SJSA1 (cell line): ENCODE measurements at places on chromosomes 2 and 18. TPM values are rescaled to one million over a fixed set of nuclear protein-coding genes. Genes with fewer than 3 reads are reported as not detected.

- no peaks in the 10 kb centered on the region for H3K4me1 ChIP-seq
- no peak overlapping the region for H3K4me3 ChIP-seq
- no peak for DNase-seq
- H3K27ac ChIP-seq: no peak overlapping the region
Measured at GRCh38 chr2:241240320-241241004, 52.0 kb downstream of the ANO7 start.

- no peak for DNase-seq
- no peaks in the 10 kb centered on the region; the same call in 1 of the 2 replicates for H3K27me3 ChIP-seq
- H3K4me1 ChIP-seq: no peaks in the 10 kb centered on the region; the same call in 1 of the 2 replicates
Measured at GRCh38 chr18:21341141-21341540, 99.1 kb downstream of the GREB1L start.

- no peaks in the 10 kb centered on the region for H3K36me3 ChIP-seq
- no peak overlapping the region for H3K4me3 ChIP-seq
- H3K27me3 ChIP-seq: no peaks in the 10 kb centered on the region; the same call in 1 of the 2 replicates
- no peak for DNase-seq
- H3K27ac ChIP-seq: no peak overlapping the region
Measured at GRCh38 chr2:137262594-137262993, 497.2 kb downstream of the THSD7B start.

- no peak for DNase-seq
- H3K27me3 ChIP-seq: no peaks in the 10 kb centered on the region
- no peaks in the 10 kb centered on the region for H3K4me1 ChIP-seq
- no peak overlapping the region for H3K27ac ChIP-seq
- no peaks in the 10 kb centered on the region for H3K36me3 ChIP-seq
- H3K4me3 ChIP-seq: no peak overlapping the region
Measured at GRCh38 chr18:11035376-11035775, 114.0 kb downstream of the PIEZO2 start.

- H3K4me3 ChIP-seq: peak overlapping the region; percentile 91
- peaks cover 28% of the 10 kb centered on the region for H3K36me3 ChIP-seq
- peak overlapping the region; percentile 12 for H3K27ac ChIP-seq
- H3K27me3 ChIP-seq: no peaks in the 10 kb centered on the region
Measured at GRCh38 chr2:101306410-101306809, 2.1 kb downstream of the RNF149 start.

DNA sequence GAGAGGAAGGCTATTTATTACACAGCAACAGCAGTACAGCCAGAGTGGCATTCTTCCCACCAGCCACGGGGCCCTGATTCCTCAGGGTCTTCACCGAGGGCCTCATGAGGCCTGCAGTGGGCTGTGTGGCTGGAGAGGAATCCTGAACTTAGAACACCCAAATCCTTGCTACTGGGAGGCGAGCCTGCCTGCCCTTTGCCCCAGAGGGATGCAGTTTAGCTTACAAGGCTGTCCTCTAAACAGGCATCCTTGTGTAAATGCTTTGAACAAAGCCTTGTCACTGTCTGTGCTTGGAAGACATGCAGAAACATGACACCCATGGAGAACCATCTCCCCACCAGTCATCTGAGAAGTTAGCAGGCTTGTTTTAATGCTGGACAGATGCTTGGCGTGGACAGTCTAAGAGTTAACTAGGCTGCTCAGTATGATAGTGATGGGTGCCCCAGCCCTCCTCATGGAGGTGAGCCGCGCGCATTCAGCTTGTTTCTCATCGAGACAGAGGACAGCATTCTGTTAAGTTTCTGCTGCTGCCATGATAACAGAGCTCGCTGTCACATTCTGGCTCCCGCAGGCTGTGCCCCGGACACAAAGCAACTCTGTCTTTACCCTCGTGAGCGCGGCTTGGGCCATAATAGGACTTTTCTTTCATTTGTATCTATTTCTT is 42.9 kb downstream of the ADI1 start:
- H3K4me3 ChIP-seq: no peak overlapping the region
- no peak for DNase-seq

DNA sequence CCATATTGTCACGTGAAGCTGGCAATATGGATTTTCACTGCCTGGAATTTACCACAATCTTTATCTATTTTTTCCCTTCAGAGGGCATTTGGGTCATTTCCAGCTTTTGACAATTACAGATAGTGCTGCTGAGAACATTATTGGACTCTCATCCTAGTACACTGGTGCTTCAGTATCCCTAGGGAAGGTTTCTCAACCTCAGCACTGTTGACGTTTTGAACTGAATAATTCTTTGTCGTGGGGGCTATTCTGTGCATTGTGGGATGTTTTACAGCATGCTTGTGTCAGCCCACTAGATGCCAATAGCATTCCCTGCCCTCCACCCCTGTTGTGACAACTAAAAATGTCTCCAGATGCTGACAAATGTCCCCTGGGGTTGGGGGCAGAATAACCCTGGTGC is 185.7 kb downstream of the TPGS2 start:
- no peaks in the 10 kb centered on the region for H3K27me3 ChIP-seq
- H3K36me3 ChIP-seq: no peaks in the 10 kb centered on the region
- H3K4me3 ChIP-seq: no peak overlapping the region

DNA sequence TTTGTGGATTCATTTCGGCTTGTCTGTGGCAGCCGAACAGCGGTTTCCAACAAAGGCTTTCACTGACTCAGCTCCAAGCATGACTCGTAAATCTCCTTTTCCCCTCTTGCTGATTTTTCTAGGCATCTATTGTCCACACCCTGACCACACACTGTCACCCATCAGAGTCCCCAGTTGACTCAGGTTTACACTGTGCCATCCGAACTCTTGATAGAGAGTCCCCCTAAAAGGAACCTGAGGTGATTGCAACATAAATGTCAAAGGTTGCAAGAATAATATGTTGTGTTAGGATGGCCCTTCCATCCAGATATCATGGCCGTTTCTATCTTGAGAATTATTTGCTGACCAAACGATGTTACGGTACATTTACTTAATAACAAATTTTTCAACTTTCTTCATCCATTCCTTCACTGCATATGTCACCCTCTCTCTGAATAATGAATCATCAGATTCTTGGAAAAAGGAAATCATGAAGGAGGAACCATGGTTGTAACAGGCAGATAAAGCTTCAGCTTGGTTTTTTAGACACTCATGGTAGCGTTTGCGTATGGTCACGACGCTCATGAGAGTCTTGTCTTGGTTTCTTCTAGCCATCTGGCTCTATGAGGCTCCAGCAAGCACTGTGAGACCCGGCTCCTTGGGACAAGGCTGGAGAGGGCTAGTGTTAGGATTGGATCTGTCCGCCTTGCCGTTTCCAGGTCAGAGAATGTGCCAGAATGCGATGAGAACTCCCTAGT is 72.1 kb downstream of the NPAS2 start:
- peak overlapping the region; percentile 53 for H3K27ac ChIP-seq
- peak; percentile 64 for DNase-seq
- no peaks in the 10 kb centered on the region for H3K27me3 ChIP-seq
- no peak overlapping the region for H3K4me3 ChIP-seq
- H3K36me3 ChIP-seq: no peaks in the 10 kb centered on the region

- H3K4me3 ChIP-seq: no peak overlapping the region
- peaks cover 24% of the 10 kb centered on the region for H3K4me1 ChIP-seq
- DNase-seq: no peak
- no peaks in the 10 kb centered on the region for H3K36me3 ChIP-seq
- H3K27ac ChIP-seq: no peak overlapping the region
- H3K27me3 ChIP-seq: no peaks in the 10 kb centered on the region
Measured at GRCh38 chr2:144836635-144837350, 316.9 kb upstream of the ZEB2 start.

GRCh38 chr18:78082816-78083215 is 833.2 kb downstream of the GALR1 start:
- no peak overlapping the region for H3K4me3 ChIP-seq
- H3K4me1 ChIP-seq: no peaks in the 10 kb centered on the region
- no peak for DNase-seq
- H3K36me3 ChIP-seq: no peaks in the 10 kb centered on the region
- H3K27ac ChIP-seq: no peak overlapping the region

TMEM37 gene
- total RNA-seq: not detected in 2 replicates

IL1F10 gene
- not detected in 2 replicates for total RNA-seq

UPP2 gene
- not detected in 2 replicates for total RNA-seq

ZEB2 gene
- 40.0 and 48.0 TPM in 2 replicates for total RNA-seq

PPP1CB gene
- total RNA-seq: 206 and 247 TPM in 2 replicates

CFAP65 gene
- not detected in 2 replicates for total RNA-seq

MLPH gene
- total RNA-seq: 0.50 TPM in 1 of 2 replicates, not detected in the other

GCA gene
- 3.1 and 6.8 TPM in 2 replicates for total RNA-seq

C1GALT1C1L gene
- 0.75 and 1.1 TPM in 2 replicates for total RNA-seq

EFEMP1 gene
- 283 and 287 TPM in 2 replicates for total RNA-seq

TGIF1 gene
- 37.5 and 41.9 TPM in 2 replicates for total RNA-seq

MERTK gene
- not detected in 2 replicates for total RNA-seq

CABYR gene
- 9.3 and 9.5 TPM in 2 replicates for total RNA-seq
